Esophagus mucosa (tissue), 1 donor: ENCODE measurements at places on chromosomes 3 and 15. TPM values are rescaled to one million over a fixed set of nuclear protein-coding genes. Genes with fewer than 3 reads are reported as not detected.

IL17RD gene
- total RNA-seq, result 2.4 TPM

DNA sequence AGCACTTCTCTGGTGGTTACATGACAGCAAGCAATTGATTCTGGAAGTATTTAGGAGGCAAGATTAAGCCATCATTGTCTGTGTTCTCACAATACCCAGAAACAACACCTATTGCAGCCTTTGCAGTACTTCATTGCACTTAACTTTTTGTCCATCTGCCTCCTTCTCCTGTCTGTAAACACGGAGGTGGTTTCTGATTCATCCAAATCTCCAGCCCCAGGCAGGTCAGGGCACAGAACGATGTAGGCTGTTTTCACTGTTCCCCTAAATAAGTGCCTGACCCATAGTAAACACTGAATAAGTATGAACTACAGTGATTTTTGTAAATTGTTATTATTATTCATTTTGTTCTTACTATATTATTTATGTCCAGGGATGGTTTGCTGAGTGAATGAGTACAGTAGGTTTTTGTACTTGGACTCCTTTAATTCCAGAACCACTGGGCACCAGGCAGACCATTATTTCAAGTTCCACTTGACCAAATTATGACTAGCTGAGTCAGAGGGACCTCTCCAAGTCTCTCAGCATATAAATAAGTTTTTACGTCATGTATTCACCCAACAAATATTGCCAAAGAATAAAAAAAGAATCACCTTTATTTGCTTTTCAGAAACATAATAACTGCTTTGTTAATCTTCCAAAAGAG is 283.3 kb upstream of the TRIM42 start:
- no peak for ATAC-seq

GRCh38 chr3:115666920-115667737 is 43.8 kb downstream of the GAP43 start:
- no peak for ATAC-seq

SLC15A2 gene
- 3.8 TPM for total RNA-seq

- ATAC-seq, result no peak
Observed at GRCh38 chr15:66211670-66212562, 41.6 kb downstream of the MEGF11 start.

GRCh38 chr3:145286937-145287336 is 874.0 kb downstream of the PLOD2 start:
- no peak for ATAC-seq

ADGRG7 gene
- total RNA-seq, result not detected
